ENCODE measurements at places on chromosomes 5 and 9. TPM values are rescaled to one million over a fixed set of nuclear protein-coding genes. Genes with fewer than 3 reads are reported as not detected.

GRCh38 chr5:98798847-98799246 is 25.4 kb downstream of the RGMB start:
- no peaks in the 10 kb centered on the region for H3K4me1 ChIP-seq
- no peak overlapping the region for H3K4me3 ChIP-seq
- H3K27ac ChIP-seq = no peak overlapping the region
- no peak for DNase-seq
- no peaks in the 10 kb centered on the region for H3K36me3 ChIP-seq

DNA sequence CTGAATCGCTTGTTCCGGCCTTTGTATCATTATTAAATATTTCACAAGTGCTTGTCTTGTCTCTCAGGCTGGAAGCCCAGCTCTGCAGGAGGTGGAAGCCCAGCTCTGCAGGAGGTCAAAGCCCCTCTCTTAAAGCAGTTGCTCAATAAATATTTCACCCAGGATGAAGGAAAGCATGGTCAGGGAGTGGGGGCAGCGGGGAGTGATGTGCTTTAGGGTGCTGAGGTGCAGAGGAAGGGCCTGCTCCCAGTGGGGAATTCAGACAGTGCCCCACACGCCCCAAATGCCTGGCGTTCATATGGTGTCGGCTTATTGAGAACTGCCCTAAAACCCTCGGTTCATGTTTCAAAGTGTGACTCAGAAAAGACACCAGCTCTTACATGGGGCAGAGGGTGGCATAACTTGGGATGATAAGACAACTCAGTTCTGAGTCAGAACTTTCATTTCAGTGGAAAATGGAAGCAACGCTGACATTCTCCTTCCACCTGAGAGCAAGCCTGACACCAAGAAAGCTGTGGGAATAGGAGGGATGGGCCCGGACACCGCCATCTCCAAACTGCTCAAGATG is 114.3 kb upstream of the DAP start:
- no peak for DNase-seq
- H3K27me3 ChIP-seq = no peaks in the 10 kb centered on the region
- no peak overlapping the region for H3K27ac ChIP-seq
- H3K4me3 ChIP-seq = no peak overlapping the region
- H3K4me1 ChIP-seq = no peaks in the 10 kb centered on the region

DNA sequence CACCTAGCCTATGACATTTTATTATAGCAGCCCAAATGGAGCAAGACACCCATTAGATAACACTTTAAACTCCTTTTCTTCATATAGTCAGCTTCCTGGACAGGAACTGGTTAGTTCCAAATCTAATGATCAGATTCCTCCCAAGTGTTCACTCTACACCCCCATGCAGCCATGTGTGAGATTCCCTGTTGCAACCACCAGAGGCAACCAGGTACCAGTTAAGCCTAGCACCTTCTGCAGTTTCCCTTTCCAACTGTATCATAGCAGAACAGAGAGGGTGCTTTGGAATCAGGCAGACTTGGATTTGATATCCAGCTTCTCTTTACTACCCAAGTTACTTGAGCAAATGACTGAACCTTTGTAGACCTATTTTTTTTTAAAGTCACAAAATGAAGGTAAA is 296.6 kb upstream of the PCSK5 start:
- no peak overlapping the region for H3K4me3 ChIP-seq
- H3K27ac ChIP-seq = no peak overlapping the region
- no peaks in the 10 kb centered on the region for H3K36me3 ChIP-seq
- H3K4me1 ChIP-seq = no peaks in the 10 kb centered on the region
- no peaks in the 10 kb centered on the region for H3K27me3 ChIP-seq
- no peak for DNase-seq

Gene ELOVL7
- 77.6 TPM for total RNA-seq
